ENCODE measurements at places on chromosomes 1 and 21.

- no peak for DNase-seq
Measured at GRCh38 chr21:41780337-41781049, 13.6 kb upstream of the RIPK4 start.

DNA sequence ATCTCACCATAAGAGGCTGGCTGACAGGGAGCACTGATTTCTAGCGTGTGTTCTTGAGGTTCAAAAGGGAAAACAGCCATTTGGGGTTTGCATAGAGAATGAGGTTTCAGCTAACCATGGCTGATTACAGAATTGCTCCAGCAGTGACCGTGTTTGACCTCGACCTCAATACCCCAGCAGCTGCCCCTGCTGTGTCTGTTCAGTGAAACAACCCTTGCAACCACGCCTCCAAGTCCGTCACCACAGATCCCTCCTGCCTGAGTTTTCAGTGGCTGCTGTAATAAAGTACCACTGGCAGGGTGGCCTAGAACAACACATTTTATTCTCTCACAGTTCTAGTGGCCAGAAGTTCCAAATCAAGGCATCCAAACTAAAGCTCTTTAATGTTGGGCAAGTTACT, 147.7 kb downstream of the HUNK start:
- DNase-seq = no peak

DNA sequence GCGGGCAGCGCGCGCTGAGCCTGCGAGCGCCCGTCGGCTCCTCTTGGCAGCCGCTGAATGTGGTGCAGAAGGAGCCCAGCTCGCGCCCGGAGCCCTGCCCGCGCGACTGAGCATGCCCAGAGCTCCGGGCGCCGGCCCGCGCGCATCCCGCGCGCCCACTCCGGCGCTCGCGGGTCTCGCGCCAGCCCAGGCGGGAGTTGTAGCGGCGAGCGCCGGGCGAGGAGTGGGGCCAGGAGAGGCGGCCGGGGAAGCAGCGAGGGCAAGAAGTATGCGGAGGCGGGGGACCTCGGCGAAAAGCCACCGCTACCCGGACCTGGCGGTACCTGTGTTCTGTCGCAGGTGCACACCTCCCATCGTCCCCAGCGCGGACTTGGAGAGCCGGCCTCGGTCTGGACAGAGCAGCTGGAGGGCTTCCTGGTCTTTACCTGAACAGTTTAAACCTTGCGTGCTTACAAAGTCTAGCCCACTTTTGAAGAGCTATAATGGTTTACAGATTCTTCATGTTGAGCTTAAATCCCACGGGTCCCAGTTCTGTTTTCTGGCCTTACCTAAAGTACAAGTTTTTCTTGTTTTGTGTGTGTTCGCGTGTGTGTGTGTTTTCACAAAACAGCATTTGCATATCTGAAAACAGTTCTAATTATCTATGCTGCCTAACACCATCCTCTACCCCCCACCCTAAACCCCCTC, at the start of gene DDAH1:
Gene DDAH1, minus strand, starts transcription at position 61 of the 687 bp plus-strand sequence. CDS start 114 bp downstream, outside the sequence.
- no peak for DNase-seq

GRCh38 chr1:207841901-207842300, 69.0 kb downstream of the CD34 start:
- no peak for DNase-seq

- no peak for DNase-seq
Measured at GRCh38 chr1:8281843-8282509, 35.9 kb upstream of the SLC45A1 start.

DNA sequence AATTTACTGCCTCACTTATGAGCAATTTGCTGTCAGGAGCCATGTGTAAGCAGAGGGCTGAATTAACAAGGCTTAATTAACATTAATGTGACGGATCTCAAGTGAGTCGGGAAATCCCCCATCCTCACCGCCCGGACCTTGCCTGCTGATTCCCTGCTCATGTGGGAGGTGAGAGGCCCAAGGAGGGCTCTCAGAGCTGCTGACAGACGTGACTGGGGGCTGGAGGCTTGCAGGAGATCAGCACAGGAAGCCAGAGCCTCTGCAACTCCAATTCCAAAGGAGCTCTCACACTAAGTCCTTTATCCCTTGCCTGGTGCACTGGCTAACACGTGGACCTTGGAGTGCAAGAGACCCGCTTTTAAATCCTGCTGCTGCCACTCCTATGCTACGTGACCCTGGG, 19.4 kb downstream of the LRP8 start:
- DNase-seq = no peak

GRCh38 chr1:52045236-52045635, 9.8 kb downstream of the TXNDC12 start:
- DNase-seq = no peak

- peak; percentile 68 for DNase-seq
Measured at GRCh38 chr1:228236744-228237143, 28.9 kb downstream of the OBSCN start.
